CD8-positive, alpha-beta memory T cell (primary cell): ENCODE measurements at places on chromosomes 2 and 18. TPM values are rescaled to one million over a fixed set of nuclear protein-coding genes. Genes with fewer than 3 reads are reported as not detected.

Gene RAX
- total RNA-seq: not detected

Gene DSC1
- 0.18 TPM for total RNA-seq

Gene FSIP2
- total RNA-seq: not detected

Gene ARPC2
- total RNA-seq: 575 TPM

DNA sequence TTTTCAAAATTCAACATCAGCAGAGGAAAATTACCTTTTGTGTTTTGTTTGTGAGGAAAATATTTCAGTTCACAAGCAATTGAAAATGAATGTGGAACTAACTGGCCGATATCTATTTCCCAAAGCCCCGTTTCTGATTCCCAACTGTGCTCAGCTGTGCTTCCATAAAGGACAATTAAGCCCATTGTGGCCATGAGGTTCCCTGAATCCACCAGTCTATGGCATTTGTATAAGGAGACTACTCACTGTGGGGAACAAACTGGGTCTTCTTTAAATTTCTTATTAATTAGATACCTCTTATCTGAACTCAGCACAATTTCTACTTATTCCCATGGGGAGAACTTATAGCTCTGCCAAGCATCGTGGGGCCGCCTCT lies 31.4 kb upstream of the AGAP1 start:
- no peak overlapping the region for H3K4me3 ChIP-seq
- no peaks in the 10 kb centered on the region for H3K36me3 ChIP-seq
- H3K27me3 ChIP-seq: no peaks in the 10 kb centered on the region
- no peak overlapping the region for H3K27ac ChIP-seq
- H3K4me1 ChIP-seq: no peaks in the 10 kb centered on the region

DNA sequence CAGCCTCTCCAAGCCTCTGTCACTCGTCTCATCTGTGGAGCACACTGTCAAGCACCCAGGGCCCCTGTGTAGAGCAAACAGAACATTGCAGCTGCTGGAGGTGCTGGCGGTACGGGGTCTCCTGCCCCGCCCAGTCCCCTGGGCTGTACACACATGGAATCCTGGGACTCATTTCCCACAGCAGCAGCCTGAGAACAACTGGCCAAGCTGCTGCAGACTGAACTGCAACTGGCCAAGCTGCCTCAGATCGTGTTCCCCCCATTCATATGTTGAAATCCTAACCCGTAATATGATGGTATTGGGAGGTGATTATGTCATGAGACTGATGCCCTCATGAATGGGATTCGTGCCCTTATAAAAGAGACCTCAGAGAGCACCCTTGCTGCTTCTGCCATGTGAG lies 130.5 kb downstream of the NCK2 start:
- no peak for DNase-seq
- H3K27me3 ChIP-seq: no peaks in the 10 kb centered on the region
- H3K27ac ChIP-seq: no peak overlapping the region
- H3K4me1 ChIP-seq: peaks cover 96% of the 10 kb centered on the region

- no peak for DNase-seq
- no peaks in the 10 kb centered on the region for H3K36me3 ChIP-seq
- H3K27ac ChIP-seq: peak overlapping the region; percentile 100
- no peaks in the 10 kb centered on the region for H3K27me3 ChIP-seq
- H3K4me3 ChIP-seq: peak overlapping the region; percentile 93
- peaks cover 5% of the 10 kb centered on the region for H3K4me1 ChIP-seq
Measured at GRCh38 chr2:177553176-177553884, 160.8 kb downstream of the AGPS start.

- no peak overlapping the region for H3K27ac ChIP-seq
- DNase-seq: no peak
- H3K27me3 ChIP-seq: no peaks in the 10 kb centered on the region
- no peaks in the 10 kb centered on the region for H3K36me3 ChIP-seq
Measured at GRCh38 chr2:3588084-3588483, 6.8 kb upstream of the COLEC11 start.

DNA sequence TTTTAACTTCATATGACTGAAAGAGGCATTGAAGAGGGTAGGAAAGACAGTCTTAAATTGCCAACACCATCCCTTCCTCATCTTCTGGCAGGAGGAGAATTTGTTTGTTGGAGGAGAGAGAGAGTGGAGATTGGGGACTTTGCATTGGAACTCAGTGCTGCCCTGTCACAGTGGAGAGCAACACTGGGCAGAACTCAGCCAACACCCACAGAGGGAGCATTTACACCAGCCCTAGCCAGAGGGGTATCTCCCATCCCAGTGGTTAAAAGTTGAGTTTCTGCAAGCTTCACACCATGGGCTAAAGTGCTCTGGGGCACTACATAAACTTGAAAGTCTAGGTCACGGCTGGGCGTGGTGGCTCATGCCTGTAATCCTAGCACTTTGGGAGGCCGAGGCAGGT lies 174.1 kb downstream of the ANKRD30B start:
- H3K36me3 ChIP-seq: no peaks in the 10 kb centered on the region
- H3K4me3 ChIP-seq: no peak overlapping the region
- no peaks in the 10 kb centered on the region for H3K27me3 ChIP-seq
- no peak overlapping the region for H3K27ac ChIP-seq

DNA sequence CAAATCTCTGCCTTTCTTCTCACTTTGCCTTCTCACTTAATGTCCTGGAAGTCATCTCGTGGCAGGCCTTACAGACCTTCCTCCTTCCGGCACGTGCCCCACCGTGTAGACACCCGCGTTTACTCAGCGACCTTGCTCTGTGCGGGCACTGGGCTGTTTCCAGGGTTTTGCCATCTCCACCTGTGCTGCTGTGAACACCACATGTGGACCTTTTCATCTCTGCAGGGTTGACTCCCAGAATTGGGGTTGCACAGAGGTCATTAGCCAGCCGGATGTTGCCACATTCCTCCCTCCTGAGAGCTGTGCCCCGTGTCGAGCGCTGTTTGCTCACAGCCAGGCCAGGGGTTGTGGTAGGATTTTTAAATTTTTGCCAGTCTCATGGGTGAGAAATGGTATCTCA lies 25.4 kb downstream of the KCNG2 start:
- DNase-seq: no peak
- no peaks in the 10 kb centered on the region for H3K36me3 ChIP-seq
- no peak overlapping the region for H3K27ac ChIP-seq
- H3K4me1 ChIP-seq: no peaks in the 10 kb centered on the region
- H3K4me3 ChIP-seq: no peak overlapping the region

- H3K36me3 ChIP-seq: no peaks in the 10 kb centered on the region
- H3K4me1 ChIP-seq: no peaks in the 10 kb centered on the region
- H3K27ac ChIP-seq: no peak overlapping the region
- no peak for DNase-seq
- H3K4me3 ChIP-seq: no peak overlapping the region
Measured at GRCh38 chr18:48284743-48285142, 124.4 kb downstream of the ZBTB7C start.

DNA sequence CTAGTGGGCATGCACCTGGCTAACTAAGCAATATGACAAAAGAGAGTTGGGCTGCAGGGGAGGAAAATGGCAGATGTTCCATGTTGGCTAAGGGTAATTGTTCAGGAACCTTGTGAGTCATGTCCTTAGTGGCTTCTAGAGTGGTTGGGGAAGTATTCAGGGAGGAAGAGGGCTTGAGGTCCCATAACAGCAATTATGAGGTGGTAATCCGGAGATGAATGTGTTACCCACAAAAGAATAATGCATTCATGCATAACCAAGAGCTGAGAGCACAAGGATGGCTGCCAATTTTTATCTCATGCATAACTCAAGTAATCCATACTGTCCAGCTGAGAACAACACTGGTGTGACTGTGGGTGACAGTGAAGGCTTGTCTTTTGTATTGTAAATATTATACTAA lies 42.9 kb downstream of the TMEFF2 start:
- no peaks in the 10 kb centered on the region for H3K36me3 ChIP-seq
- no peaks in the 10 kb centered on the region for H3K27me3 ChIP-seq
- DNase-seq: no peak
- no peak overlapping the region for H3K27ac ChIP-seq
- H3K4me3 ChIP-seq: no peak overlapping the region

- H3K4me1 ChIP-seq: peaks cover 5% of the 10 kb centered on the region
- no peak overlapping the region for H3K27ac ChIP-seq
- H3K4me3 ChIP-seq: no peak overlapping the region
- no peaks in the 10 kb centered on the region for H3K27me3 ChIP-seq
- H3K36me3 ChIP-seq: no peaks in the 10 kb centered on the region
- peak; percentile 17 for DNase-seq
Measured at GRCh38 chr18:70491734-70492348, 203.0 kb downstream of the SOCS6 start.

DNA sequence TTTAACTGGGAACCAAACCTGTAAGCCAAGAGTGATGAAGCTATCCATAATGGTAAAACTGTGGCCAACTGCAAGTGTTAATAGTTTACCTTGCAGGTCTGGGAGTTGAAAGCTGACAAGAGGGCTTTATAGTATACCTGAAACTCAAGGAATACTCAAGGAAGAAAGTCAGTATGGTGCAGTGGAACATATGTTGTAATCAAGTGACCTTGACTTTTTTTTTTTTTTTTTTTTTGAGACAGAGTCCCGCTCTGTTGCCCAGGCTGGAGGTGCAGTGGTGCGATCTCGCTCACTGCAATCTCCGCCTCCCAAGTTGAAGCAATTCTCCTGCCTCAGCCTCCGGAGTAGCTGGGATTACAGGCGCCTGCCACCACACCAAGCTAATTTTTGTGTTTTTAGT lies 27.6 kb downstream of the VIL1 start:
- H3K27ac ChIP-seq: no peak overlapping the region
- DNase-seq: no peak
- no peaks in the 10 kb centered on the region for H3K27me3 ChIP-seq
- no peaks in the 10 kb centered on the region for H3K4me1 ChIP-seq

GRCh38 chr2:235858881-235859280 lies 309.3 kb downstream of the GBX2 start:
- no peak overlapping the region for H3K27ac ChIP-seq
- no peaks in the 10 kb centered on the region for H3K36me3 ChIP-seq
- H3K27me3 ChIP-seq: no peaks in the 10 kb centered on the region
- no peak for DNase-seq

GRCh38 chr18:33863912-33864311 lies 285.9 kb downstream of the ASXL3 start:
- DNase-seq: no peak
- H3K27ac ChIP-seq: no peak overlapping the region
- H3K4me1 ChIP-seq: no peaks in the 10 kb centered on the region

GRCh38 chr2:46001741-46002506 lies 295.3 kb upstream of the EPAS1 start:
- no peaks in the 10 kb centered on the region for H3K4me1 ChIP-seq
- H3K27ac ChIP-seq: no peak overlapping the region
- no peak for DNase-seq
- H3K36me3 ChIP-seq: no peaks in the 10 kb centered on the region

DNA sequence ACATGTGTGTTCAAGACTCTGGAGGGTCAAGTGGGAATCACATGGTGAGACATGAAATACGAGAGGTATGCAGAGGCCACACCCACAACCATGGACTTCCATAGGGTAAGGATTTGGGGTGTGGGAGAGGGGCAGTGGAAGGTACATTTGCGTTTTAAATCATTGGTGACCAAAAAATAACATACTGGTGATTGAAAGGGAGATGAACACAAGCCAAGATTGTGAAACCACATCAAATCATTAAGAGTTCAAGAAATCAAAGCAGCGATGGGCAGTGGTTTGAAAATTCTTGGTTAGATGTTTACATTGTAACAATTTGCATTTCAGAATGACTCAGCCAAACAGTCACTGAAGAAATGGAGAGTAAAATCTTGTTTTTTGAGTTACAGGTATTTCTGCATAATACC lies 1.9 kb upstream of the CABYR start:
- DNase-seq: no peak
- H3K27me3 ChIP-seq: peaks cover 4% of the 10 kb centered on the region
- no peak overlapping the region for H3K27ac ChIP-seq
- H3K4me1 ChIP-seq: peaks cover 9% of the 10 kb centered on the region
- H3K4me3 ChIP-seq: no peak overlapping the region
- H3K36me3 ChIP-seq: peaks cover 7% of the 10 kb centered on the region

- no peak overlapping the region for H3K4me3 ChIP-seq
- no peaks in the 10 kb centered on the region for H3K4me1 ChIP-seq
- H3K36me3 ChIP-seq: no peaks in the 10 kb centered on the region
- H3K27ac ChIP-seq: no peak overlapping the region
- no peaks in the 10 kb centered on the region for H3K27me3 ChIP-seq
Measured at GRCh38 chr2:230569298-230569697, 143.3 kb upstream of the CAB39 start.

GRCh38 chr2:25349397-25349796 lies 7.7 kb upstream of the DNMT3A start:
- no peak for DNase-seq
- H3K4me3 ChIP-seq: no peak overlapping the region
- no peaks in the 10 kb centered on the region for H3K27me3 ChIP-seq
- H3K36me3 ChIP-seq: no peaks in the 10 kb centered on the region
- no peaks in the 10 kb centered on the region for H3K4me1 ChIP-seq

- H3K27ac ChIP-seq: no peak overlapping the region
- H3K4me3 ChIP-seq: no peak overlapping the region
- no peaks in the 10 kb centered on the region for H3K27me3 ChIP-seq
- peaks cover 14% of the 10 kb centered on the region for H3K36me3 ChIP-seq
- H3K4me1 ChIP-seq: no peaks in the 10 kb centered on the region
Measured at GRCh38 chr2:159758686-159759085, 39.3 kb downstream of the CD302 start.

DNA sequence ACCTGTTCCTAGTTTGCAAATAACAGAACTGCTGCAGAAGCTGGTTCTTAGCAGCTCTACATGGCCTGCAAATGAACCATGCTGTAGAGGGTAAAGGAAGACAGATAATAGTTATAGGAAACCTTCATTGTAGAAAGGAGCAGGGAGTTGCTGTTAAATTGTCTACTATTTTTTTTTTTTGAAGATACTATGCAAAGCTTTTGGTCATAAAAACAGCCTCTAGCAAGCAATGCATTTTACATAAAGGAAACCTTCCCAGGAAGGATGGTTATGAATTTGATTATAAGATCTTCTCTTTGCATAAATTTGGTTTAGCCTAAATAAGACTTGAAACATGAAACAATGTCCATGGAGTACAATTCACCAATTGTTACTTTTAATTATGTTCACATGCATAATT lies 793.4 kb downstream of the SLC4A3 start:
- H3K4me3 ChIP-seq: no peak overlapping the region
- H3K36me3 ChIP-seq: no peaks in the 10 kb centered on the region

GRCh38 chr2:46430413-46430812 lies 49.0 kb upstream of the TMEM247 start:
- H3K36me3 ChIP-seq: no peaks in the 10 kb centered on the region
- no peak for DNase-seq
- no peak overlapping the region for H3K4me3 ChIP-seq
- no peaks in the 10 kb centered on the region for H3K27me3 ChIP-seq
- peaks cover 34% of the 10 kb centered on the region for H3K4me1 ChIP-seq

- H3K27ac ChIP-seq: no peak overlapping the region
- H3K4me3 ChIP-seq: no peak overlapping the region
- no peaks in the 10 kb centered on the region for H3K27me3 ChIP-seq
- H3K36me3 ChIP-seq: no peaks in the 10 kb centered on the region
- DNase-seq: no peak
Measured at GRCh38 chr2:144580521-144581161, 60.7 kb upstream of the ZEB2 start.
